ENCODE measurements at places on chromosomes 11 and 22. TPM values are rescaled to one million over a fixed set of nuclear protein-coding genes. Genes with fewer than 3 reads are reported as not detected.
A peak's percentile ranks its signal among the peaks of the same experiment; 100 is the strongest.

GRCh38 chr11:71580057-71581003 is 2.3 kb downstream of the KRTAP5-11 start:
- H3K4me1 ChIP-seq = no peaks in the 10 kb centered on the region
- H3K27me3 ChIP-seq = no peaks in the 10 kb centered on the region
- H3K27ac ChIP-seq = no peak overlapping the region
- H3K4me3 ChIP-seq = no peak overlapping the region
- peak; percentile 64 for DNase-seq

- no peak overlapping the region for H3K27ac ChIP-seq
- H3K4me3 ChIP-seq = no peak overlapping the region
- H3K36me3 ChIP-seq = no peaks in the 10 kb centered on the region
- peaks cover 3% of the 10 kb centered on the region for H3K27me3 ChIP-seq
- DNase-seq = no peak
- H3K4me1 ChIP-seq = no peaks in the 10 kb centered on the region
Measured at GRCh38 chr22:22745225-22746060, 101.0 kb downstream of the GGTLC2 start.

Gene SLC35C1
- 11.8 TPM for total RNA-seq

Gene MIOX
- total RNA-seq = under 0.01 TPM

DNA sequence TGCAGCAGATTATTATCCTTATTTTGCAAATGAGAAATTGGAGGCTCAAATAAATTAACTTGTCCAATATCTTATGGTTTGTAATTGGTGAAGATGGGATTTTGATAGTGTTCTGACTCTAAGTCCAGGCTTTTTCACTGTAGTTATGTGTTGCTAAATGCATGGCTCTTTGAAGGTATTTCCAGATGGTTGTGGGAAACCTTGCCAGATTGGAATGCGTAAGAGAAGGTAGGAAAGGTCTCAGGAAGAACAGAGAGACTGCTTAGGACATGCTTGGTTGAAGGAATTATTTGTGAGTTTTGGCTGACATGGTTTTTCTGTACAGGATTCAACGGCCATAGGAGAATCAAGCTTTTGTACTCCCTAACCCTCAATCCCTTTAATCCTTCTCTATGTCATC is 108.6 kb downstream of the STIM1 start:
- H3K36me3 ChIP-seq = no peaks in the 10 kb centered on the region
- DNase-seq = no peak
- no peak overlapping the region for H3K27ac ChIP-seq
- no peak overlapping the region for H3K4me3 ChIP-seq
- H3K27me3 ChIP-seq = no peaks in the 10 kb centered on the region

Gene CREB3L1
- 28.4 TPM for total RNA-seq

Data from fibroblast of lung (primary cell).